ENCODE measurements at places on chromosomes 13 and 19.

GRCh38 chr13:51770681-51771417 lies 33.1 kb downstream of the DHRS12 start:
- no peak for DNase-seq

GRCh38 chr13:31814536-31814935 lies 75.2 kb downstream of the RXFP2 start:
- no peak for DNase-seq

GRCh38 chr19:31955061-31955460 lies 390.3 kb upstream of the ZNF507 start:
- no peak for DNase-seq

- DNase-seq, result no peak
These were observed 100.0 kb upstream of the PCDH9 start for GRCh38 chr13:67330149-67330548.

DNA sequence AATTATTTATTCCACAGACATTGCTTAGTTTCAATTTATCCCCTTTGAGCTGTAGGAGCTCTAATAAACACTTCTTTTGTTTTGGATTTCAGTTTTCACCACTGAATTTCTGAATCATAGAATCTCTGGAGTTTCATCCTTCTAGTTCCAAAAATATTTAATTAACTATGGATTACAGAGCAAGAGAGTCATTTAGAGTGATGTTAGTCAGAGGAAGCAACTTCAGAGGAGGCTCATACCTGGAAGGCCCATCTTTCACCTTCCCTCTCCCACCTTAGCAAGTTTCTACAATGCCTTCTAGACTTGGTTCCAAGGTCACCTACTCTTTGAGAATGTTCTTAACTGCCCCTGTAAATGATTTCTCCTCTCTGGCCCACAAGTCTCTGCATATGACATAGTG lies 353.2 kb downstream of the SPRY2 start:
- DNase-seq, result no peak

GRCh38 chr13:110499621-110500281 lies 61.8 kb downstream of the RAB20 start:
- no peak for DNase-seq

DNA sequence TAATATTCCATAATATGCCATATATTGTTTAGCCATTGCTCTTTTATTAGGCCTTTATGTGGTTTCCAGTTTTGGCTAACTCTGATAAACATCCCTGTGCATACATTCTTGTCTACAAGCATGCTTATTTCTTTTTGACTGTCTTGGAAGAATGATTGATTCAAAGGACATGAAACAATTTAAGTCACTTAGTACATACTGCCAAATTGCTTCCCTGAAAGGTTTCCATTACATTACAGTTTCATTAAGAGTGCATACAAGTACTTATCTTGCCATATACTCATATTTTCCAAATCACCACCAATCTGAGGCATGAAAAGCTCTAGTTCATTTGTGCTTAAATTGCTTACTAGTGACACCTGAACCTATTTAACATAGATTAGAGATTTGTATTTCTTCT lies 113.9 kb downstream of the OXGR1 start:
- no peak for DNase-seq

- no peak for DNase-seq
These were observed 19.6 kb downstream of the GPX4 start for GRCh38 chr19:1123381-1123780.

DNA sequence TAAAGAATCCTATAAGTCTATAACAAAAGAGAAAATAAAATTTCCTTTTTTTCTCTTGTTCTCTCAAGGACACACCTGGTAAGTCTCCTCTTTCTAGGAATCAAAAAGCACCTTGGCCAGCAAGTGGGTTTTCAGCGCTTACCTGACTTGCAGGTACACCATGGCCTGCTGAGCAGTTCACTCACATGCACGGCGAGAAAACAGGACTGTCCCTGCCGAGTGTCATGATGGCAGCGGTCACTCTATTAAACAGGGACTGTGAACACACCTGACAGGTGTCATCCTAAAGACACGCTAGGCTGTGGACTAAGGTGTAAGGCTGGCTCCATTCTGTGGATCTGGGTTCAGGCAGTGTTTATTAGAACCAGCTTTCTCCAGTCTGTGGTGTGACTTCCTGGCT lies 170.2 kb downstream of the TEX29 start:
- no peak for DNase-seq

DNA sequence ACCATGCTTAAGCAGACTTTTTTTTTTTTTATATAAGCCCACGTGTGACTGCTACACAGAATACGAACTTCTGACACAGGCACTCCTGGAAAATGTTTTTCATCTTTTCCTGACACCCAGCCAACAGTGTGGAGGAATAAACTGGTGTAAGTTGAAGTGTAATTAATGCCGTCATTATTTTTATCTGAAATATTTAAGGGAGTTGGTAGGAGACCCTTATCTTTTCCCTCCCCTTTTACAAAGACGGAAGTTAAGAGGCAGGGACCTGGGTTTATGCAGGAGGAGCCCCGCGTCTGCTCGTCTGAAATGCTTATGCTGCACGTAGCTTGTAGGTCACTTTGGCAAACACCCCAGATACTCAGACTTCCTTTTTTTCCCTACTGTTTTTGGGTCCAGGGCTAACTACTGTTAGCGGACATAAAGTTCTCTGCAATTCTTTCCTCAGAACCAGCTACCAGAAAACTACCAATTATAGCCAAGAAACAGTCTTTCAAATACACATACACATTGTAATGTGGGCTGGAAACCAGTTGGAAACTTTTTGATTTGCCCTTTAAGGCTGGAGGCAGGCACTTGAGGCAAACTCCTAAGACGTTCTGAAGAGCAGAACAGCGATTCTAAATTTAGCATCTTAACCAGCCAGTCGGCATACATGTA lies 50.8 kb downstream of the EFNB2 start:
- no peak for DNase-seq

GRCh38 chr13:65063753-65064152 lies 2166.4 kb downstream of the PCDH9 start:
- no peak for DNase-seq

GRCh38 chr19:3383121-3383722 lies 16.8 kb downstream of the NFIC start:
- DNase-seq, result no peak

GRCh38 chr13:101346942-101347728 lies 69.2 kb downstream of the NALCN start:
- DNase-seq, result no peak

- DNase-seq, result no peak
These were observed 9.6 kb upstream of the METTL21C start for GRCh38 chr13:102704238-102705058.

DNA sequence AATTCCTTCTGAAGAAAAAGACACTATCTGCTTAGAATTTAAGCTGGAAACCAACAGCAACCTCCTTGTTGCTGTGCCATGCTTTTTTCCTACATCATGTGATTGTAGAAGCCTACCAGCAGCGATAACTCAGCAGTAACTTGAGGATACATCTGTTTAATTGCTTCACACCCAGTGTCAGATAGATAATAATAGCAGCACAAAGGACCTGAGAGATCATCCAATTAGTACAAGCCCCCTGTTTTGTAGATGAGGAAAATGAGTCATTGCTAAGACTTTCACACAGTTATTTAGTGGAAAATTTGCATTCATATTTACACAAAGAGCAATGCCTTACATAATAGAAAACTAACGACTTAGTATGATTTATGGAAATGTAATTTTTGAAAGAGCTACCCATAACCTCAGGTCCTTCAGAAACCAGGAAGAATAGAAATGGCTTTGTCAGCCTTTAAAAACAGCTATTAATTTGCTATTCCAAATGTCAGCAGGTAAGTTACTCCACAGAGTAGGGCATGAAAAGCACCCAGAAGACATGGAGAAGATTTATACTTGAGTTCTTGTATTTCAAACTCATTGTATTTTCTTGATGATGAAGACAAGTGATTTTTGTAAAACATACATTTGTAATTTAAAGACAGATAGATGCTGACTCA lies 93.7 kb upstream of the SGCG start:
- DNase-seq, result no peak

- DNase-seq, result no peak
These were observed 552.5 kb downstream of the FGF9 start for GRCh38 chr13:22223411-22223810.

GRCh38 chr13:107266657-107267056 lies 698.7 kb upstream of the ARGLU1 start:
- no peak for DNase-seq

DNA sequence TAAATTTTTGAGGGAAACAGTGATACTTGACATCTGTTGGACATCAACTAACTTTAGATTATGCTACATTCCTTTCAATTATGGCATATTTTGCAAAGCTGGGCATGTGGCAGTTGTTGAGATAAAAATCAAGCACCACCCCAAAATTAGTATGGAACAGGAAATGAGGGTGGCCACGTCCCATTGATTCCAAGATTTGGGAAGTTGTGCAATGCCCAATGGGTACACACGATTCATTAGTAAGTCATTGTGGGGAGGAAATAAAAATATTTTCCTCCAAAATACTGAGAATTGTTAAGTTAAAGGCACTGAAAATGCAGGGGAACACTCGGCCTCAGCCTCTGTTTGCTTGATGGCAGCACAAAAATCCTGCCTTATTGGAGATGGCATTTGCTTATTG lies 7.6 kb downstream of the ERICH6B start:
- no peak for DNase-seq

- no peak for DNase-seq
These were observed 25.9 kb downstream of the COMP start for GRCh38 chr19:18765224-18765623.

- no peak for DNase-seq
These were observed 10.0 kb upstream of the CACNG6 start for GRCh38 chr19:53981376-53981951.

DNA sequence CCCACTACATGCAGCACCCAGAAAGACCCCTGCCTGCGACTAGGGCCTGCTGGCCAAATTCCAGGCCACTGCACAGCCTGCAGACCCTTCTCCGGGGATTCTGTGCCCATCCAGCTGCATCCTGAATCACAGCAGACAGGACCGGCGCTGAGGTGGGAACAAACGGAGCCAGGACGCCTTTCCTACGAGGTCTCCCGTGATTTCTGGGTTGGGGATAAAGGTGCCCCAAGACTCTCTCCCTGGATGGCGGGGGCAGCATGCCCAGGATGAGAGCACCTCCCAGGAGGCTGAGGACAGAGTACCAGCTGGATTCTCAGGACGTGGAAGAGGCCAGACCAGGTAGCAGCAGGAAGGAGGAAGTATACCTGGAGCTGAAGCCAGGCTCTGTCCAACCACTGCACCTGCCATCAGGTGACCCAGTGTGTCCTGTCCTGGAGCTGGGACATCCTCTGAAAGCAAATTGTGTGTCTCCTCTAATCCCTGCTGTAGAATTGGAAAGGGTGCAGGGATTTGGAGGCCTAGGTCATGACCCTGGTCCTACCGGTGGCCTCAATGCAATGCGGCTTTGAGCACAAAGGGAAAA lies 3.4 kb upstream of the FUT5 start:
- DNase-seq, result no peak

DNA sequence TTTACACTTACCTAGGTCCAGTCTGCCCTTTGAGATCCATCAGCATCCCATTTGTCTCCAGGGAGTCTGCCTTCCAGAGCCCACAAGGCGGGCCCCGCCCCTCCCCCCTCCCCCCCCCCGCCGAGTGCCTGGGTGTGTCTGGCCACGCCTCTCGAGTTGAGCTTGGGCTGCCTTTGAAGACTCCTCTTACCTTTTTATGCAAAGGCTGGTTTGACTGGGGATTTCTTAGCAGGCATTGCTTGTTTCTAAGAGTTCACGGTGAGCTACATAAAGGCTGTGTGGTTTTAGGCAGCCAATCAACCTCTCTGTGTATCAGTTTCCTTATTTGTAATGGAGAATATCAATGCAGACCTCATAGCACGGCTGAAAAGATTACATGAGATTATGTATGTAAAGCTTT lies 11.3 kb downstream of the GPR12 start:
- DNase-seq, result no peak

DNA sequence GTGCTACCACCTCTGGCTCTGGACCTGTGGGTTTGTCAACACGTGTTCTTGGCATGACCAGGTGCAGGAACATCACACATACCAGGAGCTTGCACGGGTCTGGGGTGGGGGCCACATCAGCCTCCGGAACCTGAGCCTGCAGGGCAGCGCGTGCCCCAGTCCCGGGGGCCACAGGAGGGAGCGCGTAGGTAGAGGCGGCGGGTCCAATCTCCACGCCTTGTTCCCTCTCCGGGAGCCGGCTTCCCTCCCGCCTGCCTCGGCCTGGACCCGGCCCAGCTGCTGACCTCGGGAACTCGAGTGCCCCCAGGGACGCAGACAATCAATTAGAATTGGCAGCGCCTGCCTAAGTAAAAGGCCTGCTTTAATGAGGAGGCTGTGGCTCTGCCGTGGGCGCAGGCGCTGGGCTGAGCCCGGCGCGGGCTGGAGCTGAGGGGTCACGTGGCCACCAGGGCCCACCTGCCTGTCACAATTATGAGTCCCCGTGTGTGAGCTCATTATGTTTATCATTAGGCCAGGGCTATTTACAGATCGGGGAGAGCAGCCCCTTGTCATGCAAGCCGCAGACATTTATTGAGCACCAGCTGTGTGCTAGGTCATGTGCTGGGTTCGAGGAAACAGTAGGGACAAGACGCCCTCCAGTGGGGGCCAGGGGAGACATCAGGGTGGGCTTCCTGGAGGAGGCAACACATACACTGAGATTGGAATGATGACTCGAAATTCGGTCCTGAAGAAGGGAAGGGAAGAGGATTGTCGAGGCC lies 32.2 kb upstream of the TNFAIP8L1 start:
- DNase-seq, result no peak

GRCh38 chr19:45469945-45470761 lies 2.4 kb downstream of the FOSB start:
- no peak for DNase-seq

DNA sequence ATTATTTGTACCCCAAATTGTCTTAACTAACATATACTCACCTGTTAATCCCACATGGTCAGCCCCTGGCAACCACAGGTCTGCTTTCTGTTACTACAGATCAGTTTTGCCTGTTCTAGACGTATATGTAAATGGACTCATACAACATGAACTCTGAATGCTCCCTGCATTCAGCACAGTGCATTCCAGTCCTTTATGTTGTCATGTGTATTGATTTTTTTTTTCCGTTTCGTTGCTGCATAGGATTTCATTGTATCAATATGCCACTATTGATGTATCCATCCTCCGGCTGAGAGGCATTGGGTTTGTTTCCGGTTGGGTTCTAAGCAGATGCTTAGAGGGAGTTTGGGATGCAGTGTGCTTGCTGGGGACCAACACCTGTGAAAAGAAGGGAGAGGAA lies 36.1 kb upstream of the TNFRSF19 start:
- DNase-seq, result no peak

- no peak for DNase-seq
These were observed 814.2 kb upstream of the SLITRK5 start for GRCh38 chr13:86856991-86857390.

DNA sequence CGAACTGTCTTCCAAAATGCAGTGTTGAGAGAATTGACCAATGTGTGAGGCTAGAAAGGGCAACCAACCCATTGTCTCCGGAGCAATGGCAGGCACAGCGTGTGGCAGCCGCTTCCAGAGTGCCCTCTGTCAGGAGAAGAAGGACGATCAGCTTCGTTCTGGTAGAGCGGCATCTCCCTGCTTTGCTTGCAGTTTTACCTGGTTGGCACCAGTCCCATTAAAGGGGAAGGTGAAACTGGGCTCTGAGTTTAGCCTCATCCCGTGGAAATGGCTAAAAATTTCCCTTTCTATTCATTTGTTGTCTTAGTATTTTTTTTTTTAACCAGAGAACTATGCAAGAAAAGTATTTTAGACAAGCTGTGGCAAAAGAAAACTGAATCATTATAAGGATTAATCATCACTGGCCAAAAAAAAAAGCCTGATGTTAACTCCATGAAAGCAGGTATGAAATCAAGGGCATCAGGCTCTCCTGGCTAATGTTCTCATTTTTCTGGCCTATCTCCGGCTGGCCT lies 81.5 kb upstream of the SLC7A1 start:
- DNase-seq, result no peak

- no peak for DNase-seq
These were observed 3.5 kb downstream of the CDC37 start for GRCh38 chr19:10399878-10400277.
